ENCODE measurements at places on chromosomes 3 and 15.
A peak's percentile ranks its signal among the peaks of the same experiment; 100 is the strongest.

GRCh38 chr3:72590732-72591221, 257.5 kb downstream of the SHQ1 start:
- no peak for DNase-seq

- DNase-seq, result peak; percentile 55
Observed at GRCh38 chr15:33737687-33738601, 230.4 kb upstream of the CHRM5 start.

- no peak for DNase-seq
Observed at GRCh38 chr3:179336345-179336929, 11.1 kb upstream of the MFN1 start.

DNA sequence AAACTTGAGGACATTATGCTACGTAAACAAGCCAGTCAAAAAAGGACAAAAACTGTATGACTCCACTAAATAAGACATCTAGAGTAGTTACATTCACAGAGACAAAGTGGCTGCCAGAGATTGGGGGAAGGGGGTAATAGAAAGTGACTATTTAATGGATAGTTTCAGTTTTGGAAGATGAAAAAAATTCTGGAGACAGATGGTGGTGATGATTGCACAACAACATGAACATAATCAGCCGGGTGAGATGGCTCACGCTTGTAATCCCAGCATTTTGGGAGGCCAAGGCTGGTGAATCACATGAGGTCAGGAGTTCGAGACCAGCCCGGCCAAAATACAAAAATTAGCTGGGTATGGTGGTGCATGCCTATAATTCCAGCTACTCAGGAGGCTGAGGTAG, 40.6 kb downstream of the DPP8 start:
- DNase-seq, result no peak

DNA sequence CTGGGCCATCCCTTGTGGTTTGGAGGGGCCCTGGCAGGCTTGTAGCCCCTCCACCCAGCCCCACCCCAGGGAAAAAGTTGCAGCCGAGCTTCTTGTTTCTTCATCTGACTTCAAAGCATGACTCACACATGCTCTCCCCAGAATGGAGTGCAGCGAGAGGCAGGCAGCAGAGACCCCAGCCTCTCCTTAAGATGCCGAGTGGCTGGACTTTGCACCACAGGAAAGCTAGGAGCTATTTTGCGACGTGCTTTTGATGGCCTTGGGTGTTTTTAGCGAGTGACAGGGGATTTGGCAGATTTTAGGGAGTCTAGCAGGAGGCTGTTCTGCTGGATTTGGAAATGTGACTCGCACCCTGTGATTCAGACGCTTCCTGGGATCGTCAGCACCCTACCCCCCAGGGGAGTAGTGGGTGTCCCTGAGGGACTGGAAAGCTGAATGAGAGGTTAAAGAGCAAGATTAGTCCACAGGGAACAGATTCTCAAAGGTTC, 14.2 kb downstream of the BAHD1 start:
- DNase-seq, result no peak

DNA sequence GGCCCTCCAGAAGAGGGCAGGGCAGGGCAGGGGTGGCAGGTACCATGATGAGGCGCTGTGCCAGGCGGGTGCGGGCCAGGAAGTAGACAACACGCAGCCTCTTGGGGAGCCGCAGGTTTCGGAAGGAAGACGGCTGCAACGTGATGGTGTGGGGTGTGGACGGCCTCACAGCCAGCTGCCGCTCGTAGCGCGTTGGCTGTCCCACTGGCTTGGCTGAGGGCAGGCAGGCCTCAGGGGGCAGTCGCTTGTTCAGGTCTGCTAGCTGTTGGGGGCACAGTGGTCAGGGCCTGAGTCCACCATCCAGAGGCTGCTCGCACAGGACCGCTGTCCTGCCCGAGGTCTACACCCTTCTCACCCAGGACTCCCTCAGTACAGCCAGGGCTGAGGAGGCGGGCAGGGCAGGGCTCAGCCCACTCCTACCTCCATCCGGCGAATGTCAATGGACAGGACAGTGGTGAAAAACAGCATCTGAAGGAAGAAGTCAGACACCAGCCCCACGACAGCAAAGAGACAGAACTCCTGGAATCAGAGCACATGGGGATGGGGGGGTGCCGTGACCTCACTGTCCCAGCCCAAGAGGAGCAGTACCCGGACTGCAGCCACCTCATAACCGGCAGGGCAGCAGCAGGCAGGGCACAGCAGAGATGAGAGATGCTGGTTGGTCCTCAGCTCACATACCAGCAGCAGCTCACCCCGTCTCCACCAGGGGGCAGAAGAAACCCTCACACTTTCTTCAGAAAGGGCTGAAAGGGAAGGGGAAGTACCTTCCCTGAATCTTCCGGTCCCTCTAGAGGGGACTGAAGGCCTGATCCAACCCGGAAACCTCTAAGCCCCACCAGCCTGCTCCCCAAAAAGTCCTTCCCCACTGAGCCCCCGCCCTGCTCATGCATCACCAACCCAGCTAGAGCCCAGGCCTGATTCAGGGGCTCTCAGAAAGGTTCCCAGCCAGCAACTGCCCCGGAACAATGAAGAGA, 40.0 kb downstream of the PTPN23 start:
- peak; percentile 87 for DNase-seq

DNA sequence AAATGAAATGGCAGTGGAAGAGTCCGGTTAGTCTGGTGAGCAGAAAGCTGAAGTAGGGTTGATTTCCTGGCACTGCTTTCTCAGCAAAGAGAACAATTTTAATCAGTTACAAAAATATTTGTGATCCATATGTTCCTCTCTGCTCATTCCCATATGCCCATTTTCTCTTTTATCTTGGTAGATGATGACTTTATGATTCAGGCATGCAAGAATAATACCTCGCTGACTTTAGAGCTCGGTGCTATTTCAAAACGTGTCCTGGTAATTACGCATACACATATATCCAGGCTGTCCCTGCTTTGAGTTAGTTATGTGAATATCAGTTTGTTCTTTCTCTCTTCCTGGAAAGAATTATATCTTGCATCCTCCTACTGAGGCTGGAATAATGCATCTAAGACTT, 38.5 kb downstream of the ARPP21 start:
- no peak for DNase-seq

GRCh38 chr15:87734571-87735373, 521.8 kb downstream of the NTRK3 start:
- DNase-seq, result no peak

- no peak for DNase-seq
Observed at GRCh38 chr3:22671848-22672247, 531.3 kb upstream of the UBE2E2 start.

- DNase-seq, result no peak
Observed at GRCh38 chr3:177561769-177562392, 364.6 kb upstream of the TBL1XR1 start.
